Uterus (tissue), 4 donors: ENCODE measurements at places on chromosomes 6 and 20. TPM values are rescaled to one million over a fixed set of nuclear protein-coding genes. Genes with fewer than 3 reads are reported as not detected.

The ROS1 gene
- 2.0 TPM for total RNA-seq

The ZC2HC1B gene
- not detected for total RNA-seq

The RGL2 gene
- total RNA-seq, result 35.4 TPM

DNA sequence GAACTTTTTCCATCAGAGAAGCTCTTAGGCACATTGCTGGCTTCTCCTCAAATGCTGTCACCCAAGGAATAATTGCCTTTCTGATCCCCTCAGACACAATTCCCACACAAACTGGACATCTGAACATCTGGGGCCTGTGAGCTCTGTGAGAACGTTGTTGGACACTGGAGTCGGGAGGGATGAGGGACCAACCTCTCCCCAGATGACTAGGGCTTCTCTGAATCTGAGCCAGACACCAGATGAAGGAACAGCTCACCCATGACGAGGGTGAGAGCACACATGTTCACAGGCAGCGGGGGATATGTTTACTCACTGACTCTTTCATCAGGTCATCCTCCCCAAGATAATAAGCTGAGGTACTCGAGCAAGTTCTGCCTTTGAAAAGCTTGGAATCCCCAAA lies 283.9 kb upstream of the SUPT3H start:
- DNase-seq, result no peak

- DNase-seq, result no peak
These were observed 18.1 kb upstream of the SNRPB2 start for GRCh38 chr20:16711661-16712258.

The SNAP25 gene
- 19.6 TPM for total RNA-seq

DNA sequence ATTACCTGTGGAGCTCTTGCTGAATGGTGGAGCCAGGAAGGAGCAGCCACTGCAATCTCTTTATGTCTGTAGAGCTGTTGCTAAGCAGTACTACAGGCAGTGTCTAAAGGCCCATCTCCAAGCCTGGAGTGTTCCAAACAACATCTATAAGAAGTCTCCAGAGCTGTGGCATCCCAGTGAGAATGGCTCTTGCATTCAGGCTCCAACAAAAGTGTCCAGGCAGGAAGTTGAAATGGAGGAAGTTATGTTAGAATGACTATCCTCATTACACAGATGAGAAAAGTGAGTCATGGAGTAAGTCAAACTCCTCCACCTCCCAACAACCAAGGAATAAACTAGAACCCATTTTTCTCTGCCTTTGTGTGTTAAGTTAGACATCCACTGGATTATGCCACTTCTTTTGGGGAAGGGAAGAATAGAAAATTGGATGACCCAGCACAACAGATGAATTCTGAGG lies 288.5 kb upstream of the STXBP5 start:
- no peak for DNase-seq

GRCh38 chr6:68473433-68474210 lies 161.5 kb upstream of the ADGRB3 start:
- no peak for DNase-seq

- DNase-seq, result no peak
These were observed 283.4 kb downstream of the TBC1D7 start for GRCh38 chr6:13044896-13045295.

The GPSM3 gene
- total RNA-seq, result 3.5 TPM

DNA sequence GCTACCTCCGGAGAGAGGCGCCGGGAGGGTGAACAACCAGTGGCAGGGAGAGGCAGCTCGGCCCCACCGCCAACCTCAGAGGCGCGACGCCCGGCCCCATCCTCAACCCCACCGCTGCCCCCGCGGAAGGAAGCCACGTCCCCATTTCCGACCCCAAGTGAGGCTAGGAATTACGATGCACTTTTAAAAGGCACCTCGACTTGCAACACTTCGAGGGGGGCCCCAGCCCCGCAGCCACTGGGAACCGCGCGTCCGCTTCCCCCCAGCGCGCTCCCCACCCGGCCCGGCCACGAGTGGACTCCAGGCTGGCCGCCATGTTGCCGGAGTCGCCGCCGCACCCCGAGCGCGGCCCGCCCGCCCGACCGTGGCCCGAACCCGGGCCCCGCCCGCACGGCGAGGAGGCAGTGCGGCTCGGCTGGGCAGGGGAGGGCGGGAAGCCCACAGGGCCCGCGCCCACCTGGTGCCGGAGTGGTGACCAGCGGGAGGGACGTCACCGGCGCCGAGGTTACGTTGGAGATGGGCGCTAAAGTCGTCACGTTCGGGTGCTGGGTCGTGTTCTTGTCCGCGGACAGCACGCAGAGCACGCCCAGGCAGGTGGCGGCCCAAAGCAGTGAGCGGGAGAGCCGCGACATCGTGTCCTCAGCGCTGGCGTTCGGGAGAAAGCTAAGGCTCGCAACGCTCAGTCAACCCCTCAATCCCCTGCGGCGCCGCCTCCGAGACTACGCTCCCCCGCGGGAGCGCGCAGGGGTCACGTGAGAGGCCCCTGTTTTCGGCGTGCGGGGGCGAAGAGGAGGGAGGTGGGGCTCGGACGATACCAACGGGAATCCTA lies at the start of gene CD164:
Gene CD164 (minus strand): TSS at position 721 of the 829 bp plus-strand sequence. CDS start 89 bp downstream, at position 632.
- DNase-seq, result peak; percentile 92

DNA sequence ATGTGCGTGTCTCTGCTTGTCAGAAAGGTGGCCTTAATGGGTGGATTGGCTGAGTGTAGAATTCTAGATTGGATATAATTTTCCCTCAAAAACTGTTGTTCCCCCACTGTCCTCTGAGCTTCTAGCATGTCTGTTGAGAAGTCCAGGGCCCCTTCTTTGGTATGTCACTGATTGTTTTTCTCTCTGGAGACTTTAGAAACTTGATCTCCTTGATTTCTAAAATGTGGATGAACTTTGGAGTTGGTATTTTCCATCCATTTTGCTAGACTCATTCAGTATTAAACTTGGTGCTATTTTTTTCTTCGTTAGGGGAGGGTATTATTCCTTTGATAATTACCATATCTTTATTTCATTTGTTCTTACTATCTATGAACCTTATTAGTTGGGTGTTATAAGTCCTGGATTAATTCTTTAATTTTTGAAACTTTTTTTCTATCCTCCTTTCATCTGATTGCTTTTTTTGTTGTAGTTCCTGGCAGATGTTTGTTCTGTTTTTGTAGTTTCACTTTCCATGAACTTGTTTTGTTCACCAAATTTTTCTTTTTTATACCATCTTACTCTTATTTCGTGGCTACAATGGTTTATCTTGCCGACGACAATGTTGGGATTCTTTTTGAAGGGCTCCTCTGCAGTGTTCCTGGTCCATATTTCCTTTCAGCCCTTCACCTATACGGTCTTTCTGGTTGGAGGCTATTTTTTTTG lies 68.4 kb downstream of the ARID1B start:
- no peak for DNase-seq

DNA sequence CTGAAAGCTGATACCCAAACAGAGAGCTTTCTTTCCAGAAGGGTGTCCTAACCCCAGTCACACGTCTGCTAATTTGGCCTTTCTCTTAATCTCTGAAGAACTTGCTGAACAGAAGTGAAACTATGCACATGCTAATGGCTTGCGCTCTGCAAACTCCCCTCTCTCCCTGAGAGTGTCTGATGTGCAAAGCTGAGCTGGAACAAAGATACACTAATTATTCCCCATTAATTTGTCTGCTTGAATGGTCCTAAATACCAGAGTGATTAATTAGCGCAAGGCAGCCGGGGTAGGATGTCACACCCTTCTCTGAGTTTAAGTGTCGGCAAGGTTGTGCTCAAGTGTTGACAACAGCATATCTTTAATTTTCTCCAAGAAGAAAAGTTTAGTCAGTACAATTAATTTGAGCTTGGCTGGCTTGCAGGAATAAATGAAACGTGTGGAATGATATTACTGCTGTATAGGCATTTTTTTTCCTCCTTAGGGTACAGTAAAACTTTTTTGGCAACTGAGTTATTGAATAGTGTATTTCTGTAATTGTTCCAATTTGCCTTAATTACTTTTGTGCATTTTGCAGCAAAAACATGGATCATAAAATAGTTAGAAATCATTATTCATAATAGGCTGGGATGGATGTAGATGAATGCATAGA lies 715.9 kb upstream of the POU3F2 start:
- DNase-seq, result no peak

DNA sequence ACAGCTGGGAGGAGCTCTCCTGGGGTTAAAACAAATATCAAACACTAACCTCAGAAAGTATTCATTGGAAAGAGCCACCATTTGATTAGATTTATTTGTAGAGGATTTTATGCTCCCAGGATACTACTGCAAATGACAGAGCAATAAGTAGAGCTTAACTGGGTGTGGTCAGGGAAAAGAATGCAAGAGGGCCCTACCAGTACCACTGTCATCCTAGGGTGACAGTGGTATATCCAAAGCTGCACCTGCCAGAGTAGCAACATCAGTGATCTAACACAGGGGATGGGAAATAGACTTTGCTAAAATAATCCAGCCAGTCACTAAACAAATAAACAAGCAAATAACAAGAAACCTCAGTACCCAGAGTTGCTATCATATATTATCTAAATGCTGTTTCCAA lies 29.7 kb downstream of the ERGIC3 start:
- DNase-seq, result no peak

GRCh38 chr6:31574106-31575061 lies 981 bp upstream of the TNF start:
- DNase-seq, result no peak
